ENCODE measurements at places on chromosomes 6 and 20. TPM values are rescaled to one million over a fixed set of nuclear protein-coding genes. Genes with fewer than 3 reads are reported as not detected.

HTR1E gene
- total RNA-seq, result not detected

HLA-DMA gene
- total RNA-seq, result 1.2 TPM

HLA-DPB1 gene
- 10.9 TPM for total RNA-seq

GID8 gene
- 34.8 TPM for total RNA-seq

GHRH gene
- total RNA-seq, result not detected

LHFPL5 gene
- total RNA-seq, result not detected

MROH8 gene
- total RNA-seq, result 1.6 TPM

PSORS1C2 gene
- not detected for total RNA-seq

CAP2 gene
- total RNA-seq, result 0.63 TPM

ZC3H12D gene
- total RNA-seq, result under 0.01 TPM

FAM120B gene
- total RNA-seq, result 13.1 TPM

DPPA5 gene
- not detected for total RNA-seq

SYCP2 gene
- total RNA-seq, result 1.1 TPM

STMND1 gene
- not detected for total RNA-seq

SLC12A5 gene
- 0.51 TPM for total RNA-seq

BPIFB2 gene
- total RNA-seq, result not detected

CDH4 gene
- total RNA-seq, result under 0.01 TPM

TMEM170B gene
- total RNA-seq, result 1.4 TPM

All from dermis microvascular lymphatic vessel endothelial cell (primary cell).